Activated CD8-positive, alpha-beta memory T cell treated with anti-CD3 and anti-CD28 coated beads for 1 hour (primary cell): ENCODE measurements at places on chromosomes 7 and 10.

- DNase-seq: no peak
Measured at GRCh38 chr10:52481986-52482555, 168.0 kb downstream of the DKK1 start.

- DNase-seq: no peak
Measured at GRCh38 chr10:48554656-48555055, 50.2 kb downstream of the ARHGAP22 start.

DNA sequence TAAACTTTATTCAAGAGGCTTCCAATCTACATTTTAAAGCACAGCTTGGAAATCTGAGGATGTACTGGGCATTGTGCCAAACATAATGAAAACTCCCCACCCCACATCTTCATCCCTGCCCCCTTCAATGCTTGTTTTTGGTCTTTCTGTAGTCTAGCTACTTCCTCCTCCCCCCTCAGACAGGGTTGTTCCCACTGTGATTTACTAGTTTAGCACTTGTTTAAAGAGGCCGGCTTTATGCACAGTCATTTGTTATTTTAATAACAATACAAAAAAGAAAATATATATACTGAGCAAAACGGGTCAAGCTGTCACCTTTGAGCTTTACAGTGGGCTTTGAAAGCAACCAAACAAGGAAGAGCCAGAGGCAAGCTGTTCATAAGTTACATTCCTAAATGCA is 132.6 kb downstream of the CHRM2 start:
- DNase-seq: no peak

DNA sequence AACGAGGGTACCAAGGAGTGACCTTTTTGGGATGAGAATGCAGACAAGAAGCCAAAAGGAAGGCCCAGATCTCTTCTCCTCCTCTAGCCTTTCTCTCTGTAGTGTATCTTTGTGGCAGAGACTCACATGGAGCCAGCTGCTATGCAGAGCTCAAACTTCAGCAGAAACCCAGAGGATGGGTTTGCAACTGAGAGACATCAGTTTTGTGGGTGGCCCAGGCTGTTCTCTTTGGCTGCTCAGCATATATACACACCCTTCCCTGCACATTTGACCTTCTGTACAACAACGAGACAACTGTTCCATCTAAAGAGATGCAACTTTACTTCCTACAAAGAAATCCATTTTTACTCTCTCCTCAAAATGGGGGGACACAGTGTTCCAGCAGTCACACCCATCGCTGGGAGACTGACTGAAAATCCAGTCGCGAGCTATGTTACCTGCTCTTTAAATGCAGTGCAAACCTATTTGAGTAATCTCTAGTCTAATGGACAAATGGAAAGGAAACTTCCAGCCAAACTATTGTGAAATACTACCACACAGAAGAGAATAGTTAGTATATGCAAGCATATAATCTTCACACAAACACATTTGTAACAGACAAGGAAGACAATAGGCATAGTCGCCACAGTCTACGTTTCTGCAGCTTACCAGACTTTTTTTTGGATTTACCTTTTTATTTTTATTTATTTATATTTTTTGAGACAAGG is 51.2 kb downstream of the GTF2I start:
- no peak for DNase-seq

DNA sequence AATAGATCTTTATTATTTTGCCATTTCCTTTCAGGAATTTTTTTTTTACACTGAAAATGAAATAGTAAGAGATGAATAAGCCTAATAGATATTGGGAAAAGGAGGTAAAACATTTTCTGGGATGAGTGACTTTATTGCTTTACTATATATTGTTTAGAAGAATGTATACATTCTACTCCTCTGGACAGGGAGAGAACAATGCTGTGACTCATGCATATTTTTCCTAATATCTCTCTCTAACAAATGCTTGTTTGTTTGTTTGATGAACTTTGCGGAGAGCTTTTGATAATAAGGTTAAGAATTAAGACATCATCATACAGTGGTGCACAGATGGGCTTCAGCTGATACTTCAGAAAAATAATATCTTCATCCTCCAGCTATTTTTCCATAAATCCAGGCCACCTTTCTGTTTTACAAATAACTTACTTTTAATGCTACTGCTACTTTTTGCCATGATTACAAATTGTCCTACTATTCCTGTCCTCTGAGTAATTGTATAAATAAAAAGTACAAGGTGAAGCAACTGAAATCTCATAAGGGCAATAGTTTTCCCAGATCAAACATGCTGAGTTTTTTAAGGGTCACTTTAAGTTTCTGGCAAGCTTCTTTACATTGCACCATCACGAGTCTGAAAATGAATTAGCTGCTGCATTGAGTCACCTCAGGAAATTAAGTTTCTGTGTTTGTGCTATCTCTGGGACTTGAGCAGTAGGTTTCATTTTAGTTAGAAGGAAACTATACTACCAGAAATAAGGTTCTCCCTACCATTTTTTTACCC is 207.3 kb upstream of the POT1 start:
- no peak for DNase-seq
